Activated CD8-positive, alpha-beta T cell treated with anti-CD3 and anti-CD28 coated beads for 36 hours (primary cell): ENCODE measurements at places on chromosomes 7 and 10.

- DNase-seq, result peak; percentile 99
Observed at GRCh38 chr7:107168233-107169119, at the start of gene HBP1. Gene HBP1, plus strand, starts transcription at chr7:107169003. Its CDS starts 10,891 bp downstream, at chr7:107179894.

DNA sequence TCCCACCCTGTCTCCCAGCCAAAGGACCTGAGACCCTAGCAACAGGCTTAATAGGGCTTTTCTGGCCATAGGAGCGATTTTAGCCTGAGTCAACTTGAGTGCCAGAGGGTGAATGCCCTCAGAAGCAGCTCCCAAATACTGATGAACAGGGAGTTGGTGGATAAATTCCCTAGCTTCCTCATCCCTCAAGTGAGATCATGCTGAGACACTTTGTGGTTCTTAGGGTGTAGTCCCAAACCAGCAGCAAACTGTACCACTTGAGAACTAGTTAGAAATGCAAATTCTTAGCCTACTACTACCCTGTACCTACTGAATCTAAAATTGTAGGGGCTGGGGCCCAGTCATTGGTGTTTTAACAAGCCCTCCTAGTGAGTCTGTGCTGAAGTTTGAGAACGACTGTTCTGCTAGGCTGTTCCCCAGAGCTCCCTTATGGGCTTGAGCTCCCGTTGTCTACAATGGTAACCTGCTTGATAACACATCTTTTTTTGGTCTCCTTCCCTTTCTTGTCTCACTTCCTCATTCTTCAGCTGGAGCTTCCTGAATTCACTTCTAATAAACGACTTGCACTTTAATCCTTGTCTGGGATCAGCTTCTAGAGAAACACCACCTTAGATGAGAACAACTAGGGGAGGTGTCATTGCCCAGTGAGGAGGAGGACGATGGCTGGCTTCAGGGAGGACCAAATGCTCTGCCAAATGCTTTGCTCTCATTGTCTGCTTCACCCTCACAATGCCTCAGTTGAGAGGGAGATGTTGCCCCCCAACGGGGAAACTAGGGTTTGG lies 18.2 kb upstream of the CDH23 start:
- no peak for DNase-seq

GRCh38 chr7:128697302-128697905 lies 25.3 kb downstream of the GARIN1A start:
- peak; percentile 83 for DNase-seq

DNA sequence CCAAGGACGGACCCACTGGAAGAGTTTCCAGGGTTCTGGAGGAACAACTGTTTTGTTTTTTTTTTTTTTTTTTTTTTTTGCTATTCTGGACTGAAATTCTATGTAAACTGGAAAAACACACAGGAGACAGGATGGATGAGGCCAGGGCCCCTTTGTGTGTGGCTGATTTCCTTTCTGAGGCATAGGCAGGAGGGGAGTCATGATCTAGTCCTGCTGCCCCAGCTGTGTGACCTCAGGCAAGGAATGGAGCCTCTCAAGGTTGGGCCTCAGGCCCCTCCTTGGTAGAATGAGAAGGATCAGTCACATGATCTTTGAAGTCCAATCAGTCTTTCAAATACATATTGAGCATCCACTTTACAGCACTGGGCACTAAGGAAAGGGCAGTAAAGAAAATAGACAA lies 87.6 kb downstream of the SH3PXD2A start:
- DNase-seq, result no peak

DNA sequence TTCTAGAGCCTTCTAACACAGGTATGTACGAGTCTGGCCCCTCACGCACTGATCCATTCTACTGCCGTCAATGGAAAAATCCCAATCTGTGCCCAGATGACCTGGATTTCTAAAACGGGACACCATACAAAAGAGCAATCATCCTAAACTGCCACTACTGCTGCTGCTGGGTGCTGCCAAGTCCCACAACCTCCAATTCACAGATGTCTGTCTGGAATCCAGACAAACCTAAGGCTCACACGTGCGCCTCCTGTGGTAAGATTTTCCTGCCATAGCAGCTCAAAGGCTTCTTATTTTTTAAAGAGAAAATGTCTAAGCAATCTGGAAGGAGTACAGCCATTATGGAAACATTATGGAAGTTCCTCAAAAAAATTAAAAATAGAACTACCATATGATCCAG lies 40.9 kb downstream of the JCAD start:
- no peak for DNase-seq

GRCh38 chr10:25522294-25522693 lies 347.5 kb downstream of the GPR158 start:
- no peak for DNase-seq

- DNase-seq, result no peak
Observed at GRCh38 chr7:47807126-47807525, 141.1 kb downstream of the PKD1L1 start.

DNA sequence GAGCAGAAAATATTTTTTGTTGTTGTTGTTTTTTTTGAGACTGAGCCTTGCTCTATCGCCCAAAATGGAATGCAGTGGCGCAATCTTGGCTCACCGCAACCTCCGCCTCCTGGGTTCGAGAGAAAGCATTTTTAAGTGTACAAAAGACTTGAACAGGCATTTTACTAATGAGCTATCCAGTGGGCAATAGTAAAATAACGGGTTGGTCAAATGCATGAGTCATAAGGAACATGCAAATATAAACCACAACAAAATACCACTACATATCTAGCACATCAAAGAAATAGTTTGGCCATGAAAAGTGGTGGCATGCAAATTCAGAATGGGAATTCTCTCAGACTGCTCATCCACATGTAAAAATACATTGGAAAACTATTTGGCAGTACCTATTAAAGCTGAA lies 71.7 kb upstream of the TMEM106B start:
- no peak for DNase-seq

GRCh38 chr7:95276114-95276513 lies 48.2 kb downstream of the PON1 start:
- DNase-seq, result no peak

GRCh38 chr7:29304756-29305155 lies 110.2 kb downstream of the CHN2 start:
- no peak for DNase-seq

DNA sequence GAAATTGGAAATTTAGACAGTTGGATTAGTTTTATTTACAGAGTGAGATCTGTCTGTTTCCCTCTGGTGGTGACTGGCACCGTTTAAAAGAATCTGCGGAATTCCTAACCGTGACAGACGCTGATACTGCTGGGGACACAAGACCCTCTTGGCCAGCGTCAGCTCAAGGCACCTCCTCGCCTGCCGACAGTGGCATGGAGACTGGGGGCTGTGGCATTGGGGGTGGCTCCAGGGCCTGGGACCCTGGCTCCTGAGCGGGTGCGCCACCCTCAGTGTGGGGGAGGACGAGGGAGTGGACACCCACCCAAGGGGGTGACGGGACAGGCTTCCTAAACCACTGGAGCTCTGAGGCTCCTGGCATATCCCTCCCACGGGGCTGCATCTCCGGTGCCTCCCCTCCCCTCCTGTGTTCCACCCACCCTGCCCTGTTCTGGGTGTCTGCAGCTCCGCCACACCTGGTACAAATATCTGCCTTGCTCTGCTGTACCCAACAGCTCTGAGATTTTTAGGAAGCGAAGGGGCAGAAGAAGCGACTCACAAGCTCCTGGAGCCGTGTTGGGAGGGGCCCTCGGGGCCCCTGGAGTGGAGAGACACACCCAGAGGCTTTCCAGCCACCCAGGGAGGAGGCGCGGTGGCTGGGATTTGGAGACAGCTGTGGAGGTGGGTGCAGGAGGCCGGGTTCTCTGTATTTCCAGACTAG lies 178.7 kb downstream of the DNAJB6 start:
- no peak for DNase-seq
